T-helper 2 cell (primary cell): ENCODE measurements at places on chromosomes 7 and 10.

- DNase-seq = no peak
These were observed 147.6 kb upstream of the SHH start for GRCh38 chr7:155959894-155960293.

GRCh38 chr7:55043691-55044370, 25.0 kb downstream of the EGFR start:
- no peak for DNase-seq

- DNase-seq = no peak
These were observed 678.6 kb upstream of the FOXK1 start for GRCh38 chr7:4003503-4003902.

GRCh38 chr10:128633864-128634540, 507.8 kb upstream of the MKI67 start:
- no peak for DNase-seq

GRCh38 chr10:33478675-33479125, 144.2 kb upstream of the NRP1 start:
- no peak for DNase-seq

GRCh38 chr7:26090927-26091519, 61.0 kb upstream of the NFE2L3 start:
- DNase-seq = peak; percentile 12

GRCh38 chr10:59181668-59182067, 5.2 kb downstream of the PHYHIPL start:
- DNase-seq = no peak

GRCh38 chr10:49072166-49072885, 43.0 kb downstream of the VSTM4 start:
- DNase-seq = no peak

DNA sequence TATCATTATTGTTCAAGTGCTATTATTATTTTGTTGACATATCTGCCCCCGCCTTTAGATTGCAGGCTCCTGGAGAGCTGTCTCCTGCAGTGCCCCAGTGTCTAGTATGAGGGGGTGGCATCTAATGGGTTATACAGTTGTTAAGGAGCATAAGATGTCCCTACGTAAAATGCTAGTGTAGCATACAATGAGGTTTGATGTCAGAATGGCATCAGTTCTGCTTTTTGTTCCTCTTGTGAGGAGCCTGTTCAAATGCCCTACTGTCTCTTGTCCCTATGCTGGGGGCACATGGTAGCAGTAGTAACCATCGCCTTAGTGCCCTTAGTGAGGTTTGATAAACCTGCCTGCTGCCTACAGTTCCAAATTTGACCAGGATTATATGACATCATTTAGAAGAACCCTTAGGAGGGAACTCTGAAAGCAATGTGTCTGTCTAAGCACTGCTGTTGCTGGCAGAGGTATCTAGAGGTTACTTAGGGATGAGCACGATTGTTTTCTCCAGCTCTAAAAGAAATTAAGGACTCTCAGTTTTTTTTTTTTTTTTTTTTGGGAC, 9.7 kb downstream of the CREM start:
- no peak for DNase-seq

GRCh38 chr7:91632234-91632940, 248.1 kb downstream of the MTERF1 start:
- DNase-seq = no peak

DNA sequence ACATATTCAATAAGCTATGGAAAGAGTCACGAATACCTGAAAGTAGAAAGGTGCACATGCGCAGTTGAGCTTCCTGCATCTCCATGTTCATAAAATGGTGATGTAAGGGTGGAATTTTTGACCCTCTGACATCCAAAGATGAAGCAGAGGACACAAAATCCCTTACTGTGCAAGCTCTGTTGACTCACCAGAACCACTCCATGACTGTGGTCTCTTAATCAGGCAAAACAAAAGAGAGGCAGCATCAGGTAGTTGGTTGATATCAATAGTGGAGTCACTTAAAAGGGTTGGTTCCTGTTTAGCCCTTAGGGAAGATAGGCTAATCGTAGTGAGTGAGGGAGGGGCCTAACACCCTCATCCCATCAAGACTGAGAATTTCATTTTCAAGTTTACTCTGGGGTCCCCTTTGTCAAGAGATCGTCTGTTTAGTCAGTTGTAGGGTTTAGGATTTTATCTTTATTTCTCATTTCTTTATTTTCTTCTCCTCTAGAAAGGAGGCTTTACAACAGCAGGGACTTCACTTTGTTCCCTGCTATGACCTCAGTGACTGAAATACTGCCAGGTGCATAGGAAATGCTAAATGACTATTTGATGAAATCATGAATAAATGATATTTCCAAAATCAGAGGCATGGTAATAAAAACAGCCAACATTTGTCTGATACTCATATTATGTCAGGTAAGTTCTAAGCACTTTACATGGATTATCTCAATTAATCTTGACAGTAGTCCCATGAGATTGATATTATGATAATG, 98.1 kb downstream of the CD36 start:
- DNase-seq = no peak

- DNase-seq = no peak
These were observed 106.5 kb upstream of the LANCL2 start for GRCh38 chr7:55258631-55259030.
